Stimulated activated memory B cell treated with anti-CD40 and anti-IgM and Interleukin-4, amounts not matched to agents 10 μg/mL and 1 μg/mL and 100 μg/mL, for 72 hours (primary cell): ENCODE measurements at places on chromosomes 6 and 20.

GRCh38 chr6:83464381-83465140 lies 33.7 kb upstream of the ME1 start:
- ATAC-seq = no peak

GRCh38 chr6:3584606-3585005 lies 127.8 kb upstream of the SLC22A23 start:
- no peak for ATAC-seq

- ATAC-seq = peak; percentile 57
Observed at GRCh38 chr20:1623501-1624205, 3.8 kb upstream of the SIRPB1 start.

- no peak for ATAC-seq
Observed at GRCh38 chr20:50538276-50538675, 28.1 kb downstream of the PTPN1 start.

GRCh38 chr6:11213422-11214021 lies 18.9 kb downstream of the NEDD9 start:
- ATAC-seq = no peak

- ATAC-seq = no peak
Observed at GRCh38 chr6:22095836-22096235, 201.0 kb downstream of the PRL start.

GRCh38 chr6:30732237-30732943 lies 10.1 kb downstream of the FLOT1 start:
- ATAC-seq = no peak

DNA sequence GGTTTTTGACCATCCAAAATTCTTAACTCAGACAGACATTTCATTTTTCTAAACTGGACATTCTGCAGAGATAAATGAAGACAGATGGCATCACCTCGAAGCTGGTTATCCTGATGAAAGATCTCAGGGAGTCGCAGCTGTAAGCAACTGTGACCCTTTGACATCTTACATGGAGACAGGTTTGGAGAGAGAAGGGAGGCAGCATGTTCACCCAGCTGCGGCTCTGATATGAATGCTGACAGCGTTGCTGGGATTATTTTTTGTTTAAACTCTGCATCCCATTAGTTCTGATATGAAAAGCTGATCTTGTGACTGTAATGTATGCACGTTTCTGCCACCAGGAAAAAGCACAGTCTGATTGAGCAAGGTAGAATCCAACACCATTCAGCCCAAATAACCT lies 89.4 kb downstream of the C6orf118 start:
- ATAC-seq = no peak

- peak; percentile 28 for ATAC-seq
Observed at GRCh38 chr6:41546866-41547798, 951 bp downstream of the FOXP4 start.
